Right lung (tissue), 10 donors: ENCODE measurements at places on chromosomes 4 and X. TPM values are rescaled to one million over a fixed set of nuclear protein-coding genes. Genes with fewer than 3 reads are reported as not detected.

VSIG4 gene
- 11.1 TPM for polyA plus RNA-seq

GPR173 gene
- polyA plus RNA-seq = 18.1 TPM

NSUN7 gene
- 19.7 TPM for polyA plus RNA-seq

CFP gene
- polyA plus RNA-seq = 6.5 TPM

MAGEE1 gene
- polyA plus RNA-seq = 5.3 TPM

TMPRSS11B gene
- 0.22 TPM for polyA plus RNA-seq

COX7B2 gene
- polyA plus RNA-seq = not detected

SPANXA2 gene
- not detected for polyA plus RNA-seq

ZFYVE28 gene
- polyA plus RNA-seq = 3.1 TPM

ZXDA gene
- 5.2 TPM for polyA plus RNA-seq

EXOC1L gene
- polyA plus RNA-seq = not detected

SMIM10 gene
- polyA plus RNA-seq = 8.4 TPM

PNMA6E gene
- not detected for polyA plus RNA-seq

DCHS2 gene
- 1.2 TPM for polyA plus RNA-seq

L1CAM gene
- 0.44 TPM for polyA plus RNA-seq

ETDB gene
- 0.28 TPM for polyA plus RNA-seq

SOD3 gene
- polyA plus RNA-seq = 18.7 TPM

TLR1 gene
- polyA plus RNA-seq = 4.9 TPM

CSN2 gene
- not detected for polyA plus RNA-seq

NXF2B gene
- polyA plus RNA-seq = 0.64 TPM

GRIA2 gene
- 0.83 TPM for polyA plus RNA-seq

SLITRK4 gene
- 1.6 TPM for polyA plus RNA-seq

PRKG2 gene
- 5.0 TPM for polyA plus RNA-seq

YY2 gene
- 5.1 TPM for polyA plus RNA-seq

WDFY3 gene
- polyA plus RNA-seq = 44.9 TPM

SMR3B gene
- not detected for polyA plus RNA-seq

RHOXF2 gene
- 0.12 TPM for polyA plus RNA-seq

DUSP21 gene
- polyA plus RNA-seq = not detected

ABCG2 gene
- 24.2 TPM for polyA plus RNA-seq

LANCL3 gene
- 4.3 TPM for polyA plus RNA-seq

RIPPLY1 gene
- polyA plus RNA-seq = 0.56 TPM

CFAP299 gene
- 2.5 TPM for polyA plus RNA-seq

BEX4 gene
- polyA plus RNA-seq = 91.0 TPM

TMEM150C gene
- polyA plus RNA-seq = 14.7 TPM

PPEF2 gene
- polyA plus RNA-seq = 0.25 TPM

SUPT20HL2 gene
- not detected for polyA plus RNA-seq

ZAR1 gene
- not detected for polyA plus RNA-seq

SLC10A4 gene
- polyA plus RNA-seq = 0.39 TPM

GAB3 gene
- 8.1 TPM for polyA plus RNA-seq

DMRTC1B gene
- 2.9 TPM for polyA plus RNA-seq

TLL1 gene
- 4.0 TPM for polyA plus RNA-seq

FAT1 gene
- polyA plus RNA-seq = 206 TPM

HMX1 gene
- not detected for polyA plus RNA-seq
